Activated CD4-positive, alpha-beta T cell treated with anti-CD3 and anti-CD28 coated beads, Interleukin-2, amount 10 ng/mL, durations not matched to agents 24 days and 14 days (primary cell): ENCODE measurements at places on chromosomes 1 and 21. TPM values are rescaled to one million over a fixed set of nuclear protein-coding genes. Genes with fewer than 3 reads are reported as not detected.

SLAMF6 gene
- 53.8 and 55.4 TPM in 2 replicates for total RNA-seq

SYNC gene
- total RNA-seq, result not detected in 2 replicates

KIF17 gene
- total RNA-seq, result not detected in 2 replicates

- H3K36me3 ChIP-seq, result peaks cover 54% of the 10 kb centered on the region
- H3K4me3 ChIP-seq, result no peak overlapping the region
- DNase-seq, result peak; percentile 45
- no peak overlapping the region for H3K27ac ChIP-seq
- no peaks in the 10 kb centered on the region for H3K27me3 ChIP-seq
- peaks cover 51% of the 10 kb centered on the region for H3K4me1 ChIP-seq
Measured at GRCh38 chr1:24420547-24420946, 4.9 kb downstream of the NIPAL3 start.

- no peak overlapping the region for H3K4me3 ChIP-seq
- H3K36me3 ChIP-seq, result no peaks in the 10 kb centered on the region
- peaks cover 2% of the 10 kb centered on the region for H3K27me3 ChIP-seq
- no peak overlapping the region for H3K27ac ChIP-seq
Measured at GRCh38 chr1:22330092-22330759, 121.4 kb upstream of the ZBTB40 start.

GRCh38 chr1:221987860-221988520, 246.1 kb upstream of the DUSP10 start:
- H3K27me3 ChIP-seq, result peaks cover 7% of the 10 kb centered on the region
- peaks cover 1% of the 10 kb centered on the region for H3K36me3 ChIP-seq
- H3K4me1 ChIP-seq, result peaks cover 8% of the 10 kb centered on the region
- DNase-seq, result no peak
- no peak overlapping the region for H3K27ac ChIP-seq
- H3K4me3 ChIP-seq, result no peak overlapping the region

DNA sequence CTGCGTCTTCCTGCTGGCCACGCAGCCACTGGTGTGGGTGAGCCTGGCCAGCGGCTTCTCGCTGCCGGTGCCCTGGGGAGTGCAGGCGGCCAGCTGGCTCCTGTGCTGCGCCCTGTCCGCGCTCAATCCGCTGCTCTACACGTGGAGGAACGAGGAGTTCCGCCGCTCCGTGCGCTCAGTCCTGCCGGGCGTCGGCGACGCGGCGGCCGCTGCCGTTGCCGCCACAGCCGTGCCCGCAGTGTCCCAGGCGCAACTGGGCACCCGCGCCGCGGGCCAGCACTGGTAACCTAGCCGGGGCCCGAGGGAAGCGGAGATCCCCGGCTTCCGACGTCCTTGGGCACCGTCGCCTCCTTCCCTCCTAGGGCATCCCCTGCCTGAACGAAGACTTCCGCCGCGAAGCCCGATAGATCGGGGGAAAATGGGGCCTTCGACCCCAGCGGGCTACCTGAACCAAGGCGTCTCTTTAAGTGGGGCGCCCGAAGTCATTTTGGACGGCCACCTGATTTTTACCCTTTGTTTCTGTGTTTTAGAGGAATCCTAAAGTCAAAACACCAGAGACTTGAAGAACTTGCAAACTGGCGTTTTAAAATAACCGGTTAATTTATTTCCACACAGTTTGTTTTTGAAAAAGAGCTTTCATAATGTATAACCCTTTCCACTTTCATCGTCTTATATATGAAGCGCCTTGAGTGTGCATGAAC, 2.0 kb downstream of the GPR88 start:
- peaks cover 3% of the 10 kb centered on the region for H3K4me1 ChIP-seq
- peaks cover 73% of the 10 kb centered on the region for H3K27me3 ChIP-seq
- H3K4me3 ChIP-seq, result peak overlapping the region; percentile 67

DNA sequence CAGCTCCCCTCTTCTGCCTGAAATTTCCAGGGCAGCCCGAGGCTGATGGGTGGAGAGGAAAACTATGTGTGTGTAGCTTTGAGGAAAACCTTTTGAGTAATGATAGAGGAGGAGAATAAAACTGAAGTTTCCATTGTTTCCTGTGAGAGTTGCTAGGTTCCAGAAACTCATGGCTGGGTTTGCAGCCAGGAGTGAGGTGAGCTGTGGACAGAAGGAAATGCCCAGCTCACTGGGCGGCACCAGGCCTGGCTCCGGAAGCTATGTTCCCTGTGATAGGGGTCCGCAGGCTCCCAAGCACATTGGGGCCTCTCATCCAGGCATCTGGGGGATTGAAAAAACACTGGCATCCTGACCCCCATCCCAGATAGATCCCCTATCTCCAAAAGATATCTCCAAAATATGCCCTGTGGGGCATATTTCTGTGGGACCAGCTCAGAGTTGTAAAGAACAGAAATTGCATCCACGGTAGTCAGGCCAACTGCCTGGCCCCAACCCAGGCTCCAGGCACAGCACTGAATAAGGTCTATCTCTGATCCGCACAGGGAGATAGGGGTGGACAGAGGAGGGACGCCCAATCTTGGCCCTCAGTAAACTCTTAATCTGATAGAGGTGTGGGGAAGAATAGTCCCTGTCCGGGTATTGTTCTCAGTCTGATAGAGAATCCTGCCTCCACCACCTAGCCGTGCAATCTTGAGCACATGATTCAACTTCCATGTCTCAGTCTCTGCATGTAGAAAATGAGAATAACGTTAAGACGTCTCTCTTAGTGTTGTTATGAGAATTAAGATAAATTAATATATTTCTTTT, 1.8 kb upstream of the HSPG2 start:
- H3K27ac ChIP-seq, result no peak overlapping the region
- peak overlapping the region; percentile 66 for H3K4me3 ChIP-seq
- H3K36me3 ChIP-seq, result peaks cover 3% of the 10 kb centered on the region
- peaks cover 12% of the 10 kb centered on the region for H3K4me1 ChIP-seq
- no peak for DNase-seq
- H3K27me3 ChIP-seq, result peaks cover 25% of the 10 kb centered on the region
